ENCODE measurements at places on chromosomes 1 and 21.

DNA sequence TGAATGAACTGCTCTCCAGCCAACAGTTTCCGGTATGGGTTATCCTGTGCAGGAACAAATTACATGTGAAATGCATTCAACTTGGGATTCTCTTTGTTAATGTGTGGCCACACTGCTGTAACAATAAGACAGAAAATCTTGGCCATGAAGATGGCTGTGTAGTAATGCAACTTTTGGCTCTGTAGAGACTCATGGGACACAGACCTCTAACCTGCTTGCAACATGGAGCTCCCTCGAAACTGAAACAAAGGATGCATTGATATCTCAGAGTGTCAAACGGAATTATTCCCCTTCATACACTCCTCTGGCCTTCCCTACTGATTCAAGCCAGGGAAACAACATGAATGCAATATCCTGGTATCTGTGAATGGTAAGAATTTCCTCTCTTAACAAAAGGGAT is 559.3 kb upstream of the ZRANB2 start:
- no peak for DNase-seq

DNA sequence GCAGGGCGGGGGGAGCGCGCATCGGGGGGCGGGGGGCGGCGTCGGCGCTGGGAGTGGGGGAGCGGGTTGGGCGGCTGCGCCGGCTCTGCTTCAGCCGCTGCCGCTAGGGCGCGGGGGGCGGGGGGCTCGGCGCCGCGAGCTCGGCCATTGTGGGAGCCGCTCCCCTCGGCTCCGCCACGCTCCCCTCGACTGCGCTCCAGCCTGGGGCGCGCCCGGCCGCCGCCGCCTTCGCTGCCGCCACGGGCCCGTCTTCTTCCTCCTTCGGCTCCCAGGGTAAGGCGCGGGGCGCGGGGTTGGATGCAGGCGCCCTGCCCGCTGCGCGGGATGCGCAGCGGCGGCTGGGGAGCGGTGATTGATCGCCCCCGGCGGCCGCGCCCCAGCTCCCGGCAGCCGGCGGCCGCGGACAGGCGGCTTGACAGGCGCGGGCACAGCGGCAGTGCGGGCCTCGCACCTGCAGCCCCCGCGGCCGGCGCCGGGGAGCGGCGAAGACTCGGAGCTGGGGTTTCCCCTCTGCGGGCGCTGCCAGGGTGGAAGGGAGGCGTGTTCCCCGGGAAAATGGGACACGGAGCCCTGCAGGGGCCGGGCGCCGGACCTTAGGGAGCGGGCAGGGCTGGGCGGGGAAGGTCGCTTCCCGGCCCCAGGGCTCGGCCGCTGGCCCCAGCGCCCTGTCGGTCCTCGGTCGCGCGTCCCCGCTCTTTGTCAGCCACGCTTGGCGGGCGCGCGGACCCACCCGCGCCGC is 55.3 kb downstream of the NDUFS5 start:
- DNase-seq, result no peak

- no peak for DNase-seq
Observed at GRCh38 chr1:5906116-5906515, 86.1 kb downstream of the NPHP4 start.

GRCh38 chr1:171663036-171663853 is 10.8 kb upstream of the MYOC start:
- no peak for DNase-seq

DNA sequence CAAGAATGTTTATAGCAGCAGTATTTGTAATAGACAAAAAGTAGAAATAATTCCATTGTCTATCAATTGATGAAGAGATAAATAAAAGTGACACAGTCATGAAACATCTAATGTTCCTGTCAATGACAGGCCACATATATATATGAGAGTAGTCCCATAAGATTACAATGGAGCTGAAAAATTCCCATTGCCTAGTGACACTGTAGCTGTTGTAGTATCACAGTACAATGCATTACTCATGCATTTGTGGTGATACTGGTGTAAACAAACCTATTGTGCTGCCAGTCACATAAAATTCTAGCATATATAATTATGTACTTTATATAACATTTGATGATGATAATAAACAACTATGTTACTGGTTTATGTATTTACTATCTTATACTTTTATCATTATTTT is 141.9 kb upstream of the LYPLAL1 start:
- no peak for DNase-seq

- DNase-seq, result no peak
Observed at GRCh38 chr1:197141575-197141974, 4.9 kb downstream of the ASPM start.

DNA sequence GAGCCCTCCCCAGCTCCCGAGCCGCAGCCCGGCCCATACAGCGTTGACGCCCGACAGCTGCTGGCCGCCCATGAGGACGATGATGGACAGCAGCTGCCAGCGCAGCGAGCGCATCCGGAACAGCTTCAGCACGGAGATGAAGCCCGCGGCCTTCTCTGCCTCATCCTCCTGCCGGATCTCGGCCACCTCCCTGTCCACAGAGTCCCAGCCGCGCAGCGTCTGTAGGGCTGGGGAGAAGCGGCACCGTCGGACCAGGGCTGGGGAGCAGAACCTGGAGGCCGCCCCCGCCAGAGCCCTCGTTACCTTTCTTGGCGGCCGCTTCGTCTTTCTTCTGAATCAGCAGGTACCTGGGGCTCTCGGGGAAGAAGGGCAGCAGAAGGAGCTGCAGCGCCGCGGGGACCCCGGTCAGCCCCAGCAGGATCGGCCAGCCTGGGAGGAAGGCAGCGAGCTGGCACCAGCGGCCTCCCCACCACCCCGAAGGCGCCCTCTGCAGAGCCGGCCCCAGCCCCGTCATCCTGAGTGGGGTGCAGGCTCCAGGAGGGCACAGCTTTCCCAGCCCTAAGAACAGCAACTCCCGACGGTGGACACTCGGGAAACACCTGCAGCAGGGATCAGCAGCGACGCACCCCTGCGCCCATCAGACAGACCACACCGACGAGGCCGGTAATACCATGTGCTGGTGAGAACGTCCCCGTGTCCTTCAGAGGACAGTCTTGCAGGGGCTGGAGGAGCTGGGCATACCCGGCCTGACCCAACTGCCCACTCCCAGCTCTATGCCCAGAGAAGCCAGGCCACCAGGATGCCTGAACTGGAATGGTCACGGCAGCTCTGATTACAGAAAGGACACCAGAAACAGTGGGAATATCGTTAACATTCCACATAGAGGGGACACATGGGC is 13.8 kb upstream of the SLC2A7 start:
- no peak for DNase-seq

DNA sequence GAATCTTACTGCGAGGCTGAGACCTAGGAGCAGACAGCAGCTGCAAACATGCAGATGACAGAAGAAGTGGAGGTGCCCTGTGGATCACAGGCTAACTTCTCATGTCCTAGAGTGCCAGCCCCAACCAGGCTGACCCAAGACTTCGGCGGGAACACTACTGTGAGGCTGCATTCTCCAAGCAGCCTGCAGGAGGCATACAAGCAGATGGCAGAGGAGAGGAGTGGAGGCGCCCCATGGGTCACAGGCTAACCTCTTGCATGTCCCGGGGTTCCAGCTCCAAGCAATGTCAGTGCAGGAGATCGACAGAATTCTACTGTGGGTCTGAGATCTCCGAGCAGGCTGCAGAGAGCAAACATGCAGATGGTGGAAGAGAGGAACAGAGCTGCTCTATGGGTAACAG is 98.1 kb upstream of the ZNF678 start:
- no peak for DNase-seq

- DNase-seq, result no peak
Observed at GRCh38 chr1:21669258-21670058, at the start of gene RAP1GAP. Gene RAP1GAP, minus strand, starts transcription at chr1:21669357. Its CDS starts 49,325 bp downstream, at chr1:21620032.

GRCh38 chr1:46369542-46370213 is 24.4 kb upstream of the FAAH start:
- DNase-seq, result no peak

- DNase-seq, result no peak
Observed at GRCh38 chr1:94678202-94678848, 136.8 kb upstream of the F3 start.

DNA sequence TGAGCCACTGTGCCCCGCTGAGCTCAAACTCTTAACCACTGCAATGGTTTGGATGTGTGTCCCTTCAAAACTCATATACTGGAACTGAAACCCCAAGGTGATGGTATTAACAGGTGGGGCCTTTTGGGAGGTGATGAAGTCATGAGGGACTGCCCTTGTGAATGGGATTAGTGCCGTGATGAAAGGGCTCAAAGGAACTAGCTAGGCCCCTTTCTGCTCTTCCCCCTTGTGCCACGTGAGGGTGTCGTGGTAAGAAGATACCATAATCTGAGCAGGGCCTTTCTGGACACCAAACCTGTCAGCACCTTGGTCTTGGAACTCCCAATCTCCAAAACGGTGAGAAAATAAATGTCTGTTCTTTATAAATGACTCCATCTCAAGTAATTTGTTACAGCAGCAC is 45.5 kb upstream of the SPOCD1 start:
- DNase-seq, result no peak

DNA sequence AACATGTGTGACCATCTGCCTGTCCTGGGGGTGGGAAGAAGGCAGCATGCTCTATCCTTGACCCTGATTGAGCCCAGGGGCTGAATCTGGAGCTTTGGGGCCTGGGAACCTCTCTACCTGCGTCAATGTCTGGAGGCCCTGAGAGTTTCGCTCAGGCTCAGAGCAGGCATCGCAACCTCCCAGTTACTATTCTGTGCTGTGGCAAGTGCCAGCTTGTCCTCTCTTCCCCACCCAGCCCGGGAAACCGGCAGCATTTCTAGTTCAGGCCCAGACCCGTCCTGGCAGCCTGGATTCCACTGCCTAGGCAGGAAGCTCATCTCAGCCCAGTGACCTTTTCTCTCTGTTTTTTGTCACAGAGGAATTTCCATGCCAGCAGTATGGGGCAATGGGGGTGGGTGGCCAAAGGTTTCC is 10.0 kb upstream of the IRF6 start:
- DNase-seq, result no peak

- DNase-seq, result no peak
Observed at GRCh38 chr21:36388096-36388495, 2.9 kb downstream of the CHAF1B start.

GRCh38 chr1:105914403-105914802 is 1142.1 kb upstream of the PRMT6 start:
- no peak for DNase-seq

- DNase-seq, result no peak
Observed at GRCh38 chr1:209386156-209386555, 197.4 kb upstream of the CAMK1G start.

DNA sequence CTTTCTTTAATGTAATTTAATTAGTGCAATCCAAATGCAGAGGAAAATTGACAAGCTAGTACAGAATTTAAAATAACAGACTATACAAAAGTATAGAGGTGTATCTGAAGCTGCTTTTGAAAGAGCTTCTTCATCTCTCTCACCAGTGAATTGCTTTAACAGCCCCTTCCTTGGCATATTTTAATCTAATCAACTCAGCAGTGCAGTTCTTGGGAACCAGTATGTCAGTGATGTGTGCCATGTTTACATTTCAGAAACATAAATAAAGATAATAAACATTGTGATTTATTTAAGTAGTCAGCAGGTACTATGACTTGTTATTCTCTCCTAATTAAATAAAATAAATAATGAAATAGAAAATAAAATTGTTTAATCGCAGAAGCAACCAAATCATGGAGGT is 1260.6 kb downstream of the NCAM2 start:
- no peak for DNase-seq

DNA sequence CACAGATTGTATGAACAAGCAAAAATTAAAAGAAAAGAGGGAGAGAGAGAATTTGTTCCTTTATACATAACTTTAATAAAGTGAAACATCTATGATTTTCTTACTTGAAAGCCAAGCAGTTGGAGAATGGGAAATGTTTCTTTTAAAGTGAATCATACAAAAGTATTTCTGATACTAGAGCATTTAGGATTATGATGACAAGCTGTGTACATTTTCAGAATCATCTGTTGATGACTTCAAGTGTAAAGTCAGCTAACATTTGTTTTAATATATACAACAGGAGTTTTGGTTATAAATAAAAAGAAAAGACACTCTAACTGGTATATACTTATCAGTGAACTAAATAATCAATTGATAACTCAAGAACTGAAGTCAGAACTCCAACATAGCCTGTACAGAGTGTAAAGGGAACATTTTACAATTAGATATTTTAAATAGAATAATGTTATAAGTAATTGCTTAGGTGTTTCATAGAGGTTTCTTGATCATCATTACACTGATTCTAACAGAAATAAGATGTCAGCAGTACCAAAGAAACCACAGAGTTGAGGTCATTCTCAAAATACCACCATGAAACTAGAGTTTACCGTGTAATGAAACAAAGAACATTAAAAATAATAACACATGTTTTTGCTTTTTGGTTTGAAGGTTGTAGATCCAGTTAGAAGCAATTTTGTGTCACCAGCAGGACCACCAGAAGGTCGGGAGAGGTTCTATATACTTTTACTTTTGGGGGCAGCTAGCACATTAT is 103.4 kb downstream of the COL24A1 start:
- no peak for DNase-seq

GRCh38 chr1:28085129-28085528 is 3.3 kb downstream of the EYA3 start:
- no peak for DNase-seq

DNA sequence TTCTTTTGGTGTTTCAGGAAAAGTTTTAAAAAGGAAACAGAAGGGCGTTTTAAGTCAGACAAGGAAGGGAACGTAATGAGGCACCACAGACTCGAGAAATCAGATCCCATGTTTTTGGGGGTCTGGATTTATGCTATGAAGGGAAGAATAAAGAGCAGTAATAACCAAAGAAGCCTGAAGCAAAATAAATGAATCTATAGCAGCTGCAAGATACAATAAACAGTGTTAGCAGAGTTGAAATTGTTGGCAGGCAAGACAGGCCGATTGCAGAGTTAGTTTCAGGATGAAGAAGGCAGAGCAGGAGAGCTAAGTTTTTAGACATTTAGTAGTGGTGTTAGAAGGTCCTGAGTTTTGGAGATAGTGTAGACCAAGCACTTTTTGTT is 425 bp downstream of the DDR2 start:
- DNase-seq, result peak; percentile 23

GRCh38 chr1:231039161-231040018 is 664 bp downstream of the FAM89A start:
- peak; percentile 31 for DNase-seq

GRCh38 chr21:39686646-39687468 is 58.1 kb upstream of the IGSF5 start:
- DNase-seq, result no peak

- peak; percentile 93 for DNase-seq
Observed at GRCh38 chr1:235074523-235075047, 54.1 kb downstream of the TOMM20 start.

Measured in fibroblast of skin of abdomen (primary cell).